Vagina (tissue), 2 donors: ENCODE measurements at places on chromosomes 12 and 14.
A peak's percentile ranks its signal among the peaks of the same experiment; 100 is the strongest.

DNA sequence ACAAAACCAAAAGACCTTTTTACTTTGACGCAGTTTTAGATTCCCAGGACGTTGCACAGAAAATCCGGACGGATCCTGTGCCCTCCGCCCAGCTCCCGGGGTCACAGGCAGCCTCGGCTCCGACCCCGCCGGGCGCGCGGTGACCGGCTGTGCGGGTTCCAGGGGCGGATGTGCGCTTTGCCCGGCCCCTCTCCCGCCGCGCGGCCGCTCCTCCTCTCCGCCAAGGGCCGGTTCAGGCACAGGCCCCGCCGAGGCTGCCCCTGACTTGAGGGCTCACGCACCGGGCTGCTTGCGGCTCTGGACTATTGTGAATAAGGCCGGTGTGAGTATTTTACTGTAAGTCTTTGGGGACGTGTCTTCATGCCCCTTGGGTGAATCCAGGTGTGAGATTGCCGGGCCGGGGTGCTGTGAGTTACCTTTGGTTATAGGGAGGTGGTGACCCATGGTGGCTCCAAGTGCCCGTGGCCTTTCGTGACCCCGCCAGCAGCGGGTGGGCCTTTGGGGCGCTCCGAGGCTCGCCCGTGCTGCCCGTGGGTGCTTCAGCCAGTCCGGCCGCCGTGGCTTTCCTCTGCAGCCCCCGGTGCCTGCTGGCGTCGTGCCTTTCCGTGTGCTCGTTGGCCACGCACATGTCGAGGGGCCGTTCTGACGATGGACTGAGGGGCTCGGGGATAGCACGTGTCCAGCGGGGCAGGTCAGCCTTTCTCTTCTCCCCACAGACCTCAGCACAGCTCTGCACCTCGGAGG is 45.9 kb downstream of the NOC4L start:
- no peak for DNase-seq
- peak overlapping the region; percentile 75 for H3K27ac ChIP-seq
- peak overlapping the region; percentile 64 for H3K4me3 ChIP-seq
- peaks cover 26% of the 10 kb centered on the region for H3K4me1 ChIP-seq
- H3K36me3 ChIP-seq = no peaks in the 10 kb centered on the region

DNA sequence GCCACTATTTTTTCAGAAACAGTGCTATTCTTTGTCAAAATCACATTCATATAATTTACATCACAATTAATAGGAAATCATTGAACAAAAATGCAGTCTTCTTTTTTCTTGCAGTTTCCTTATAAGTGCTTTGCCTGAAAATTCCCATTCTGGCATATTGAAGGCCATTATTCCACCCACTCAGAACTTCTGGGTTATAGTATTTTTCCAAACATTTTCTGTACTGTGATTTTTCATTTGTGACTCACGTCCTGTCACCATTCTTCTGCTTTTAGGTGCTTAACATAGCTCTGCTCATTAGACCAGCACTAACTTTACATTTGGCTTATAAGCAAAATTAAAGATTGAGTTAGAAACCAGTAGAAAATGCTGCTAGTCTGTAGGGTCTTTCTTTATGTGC is 241.0 kb upstream of the NPAS3 start:
- H3K4me3 ChIP-seq = no peak overlapping the region
- no peak overlapping the region for H3K27ac ChIP-seq
- no peaks in the 10 kb centered on the region for H3K27me3 ChIP-seq
- no peak for DNase-seq
- H3K4me1 ChIP-seq = peaks cover 7% of the 10 kb centered on the region

DNA sequence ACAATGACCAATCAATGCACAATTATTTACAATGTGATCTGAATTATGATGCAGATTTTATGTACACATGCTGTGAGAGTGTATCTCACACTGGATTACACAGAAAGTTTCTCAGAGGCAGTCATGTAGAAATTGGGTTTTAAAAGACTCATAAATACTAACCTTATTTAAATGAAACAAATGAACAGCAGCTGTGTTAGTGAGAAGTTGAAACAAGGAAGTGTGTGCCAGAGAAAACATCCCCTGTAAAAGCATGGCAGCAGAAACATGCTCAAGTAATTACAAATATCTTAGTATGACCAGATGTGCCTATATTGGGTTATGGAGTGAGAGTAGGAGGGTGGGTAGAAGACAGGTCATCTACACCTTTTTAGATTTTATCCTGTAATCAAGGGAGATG is 723.7 kb downstream of the C12orf50 start:
- H3K36me3 ChIP-seq = no peaks in the 10 kb centered on the region
- H3K4me1 ChIP-seq = no peaks in the 10 kb centered on the region
- no peak for DNase-seq
- no peak overlapping the region for H3K27ac ChIP-seq
- no peaks in the 10 kb centered on the region for H3K27me3 ChIP-seq

DNA sequence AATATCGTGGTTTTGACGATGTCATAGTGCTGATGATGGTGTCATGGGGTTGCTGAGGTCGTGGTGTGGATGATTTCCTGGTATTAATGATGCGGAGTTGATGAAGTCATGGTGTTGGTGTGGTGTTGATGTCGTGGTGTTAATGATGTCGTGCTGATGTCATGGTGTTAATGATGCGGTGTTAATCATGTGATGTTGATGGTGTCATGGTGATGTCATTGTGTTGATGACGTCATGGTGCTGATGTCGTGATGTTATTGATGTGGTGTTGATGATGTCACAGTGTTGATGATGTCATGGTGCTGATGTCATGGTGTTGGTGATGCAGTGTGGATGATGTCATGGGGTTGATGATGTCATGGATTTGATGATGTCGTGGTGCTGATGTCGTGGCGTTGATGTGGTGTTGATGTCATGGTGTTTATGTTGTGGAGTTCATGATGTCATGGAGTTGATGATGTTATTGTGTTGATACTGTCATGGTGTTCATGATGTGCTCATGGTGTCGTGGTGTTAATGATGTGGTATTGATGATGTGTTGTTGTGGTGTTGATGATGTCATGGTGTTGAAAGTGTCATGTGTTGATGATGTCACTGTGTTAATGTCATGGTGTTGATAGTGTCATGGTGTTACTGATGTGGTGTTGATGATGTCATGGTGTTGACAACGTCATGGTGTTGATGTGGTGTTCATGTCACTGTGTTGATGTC is 48.5 kb upstream of the RIMBP2 start:
- no peaks in the 10 kb centered on the region for H3K4me1 ChIP-seq
- no peaks in the 10 kb centered on the region for H3K36me3 ChIP-seq
- H3K4me3 ChIP-seq = no peak overlapping the region
- no peak overlapping the region for H3K27ac ChIP-seq
- no peaks in the 10 kb centered on the region for H3K27me3 ChIP-seq
- no peak for DNase-seq

DNA sequence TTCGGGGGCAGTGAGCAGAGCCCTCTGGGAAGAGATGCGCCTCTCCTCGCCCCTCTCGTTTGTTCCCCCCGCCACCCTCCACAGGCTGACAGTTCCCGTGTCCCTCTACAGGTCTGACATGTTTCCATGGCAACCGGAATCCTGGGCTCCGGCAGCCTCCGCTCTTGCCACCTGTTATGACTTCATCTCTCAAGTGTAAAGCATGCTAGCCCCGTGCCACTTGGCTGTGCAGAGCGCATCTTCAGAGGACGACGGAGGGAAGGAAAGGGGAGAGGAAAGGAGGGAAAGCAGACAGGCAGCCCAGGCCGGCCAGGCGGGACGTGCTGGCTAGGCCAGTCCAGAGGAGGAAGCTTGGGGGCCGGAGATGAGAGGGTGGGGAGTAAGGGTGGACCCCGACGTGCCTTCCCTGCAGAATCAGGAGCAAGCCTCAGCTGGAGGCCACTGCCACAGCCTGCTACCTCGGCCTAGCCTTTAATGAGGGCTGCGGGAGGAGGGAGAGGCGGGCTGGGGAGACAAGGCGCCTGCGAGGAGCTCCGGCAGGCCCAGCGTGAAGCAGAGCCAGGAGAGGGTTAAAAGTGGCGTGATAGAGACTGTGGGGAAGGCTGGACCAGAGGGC is 214.3 kb downstream of the DPF3 start:
- no peak for DNase-seq
- H3K36me3 ChIP-seq = no peaks in the 10 kb centered on the region
- H3K27me3 ChIP-seq = no peaks in the 10 kb centered on the region
- H3K4me3 ChIP-seq = no peak overlapping the region

- no peak for DNase-seq
- H3K36me3 ChIP-seq = no peaks in the 10 kb centered on the region
- no peak overlapping the region for H3K27ac ChIP-seq
- no peaks in the 10 kb centered on the region for H3K27me3 ChIP-seq
- H3K4me3 ChIP-seq = no peak overlapping the region
Measured at GRCh38 chr12:109777544-109777943, 55.7 kb downstream of the TRPV4 start.
